ENCODE measurements at places on chromosomes 2 and 18.

DNA sequence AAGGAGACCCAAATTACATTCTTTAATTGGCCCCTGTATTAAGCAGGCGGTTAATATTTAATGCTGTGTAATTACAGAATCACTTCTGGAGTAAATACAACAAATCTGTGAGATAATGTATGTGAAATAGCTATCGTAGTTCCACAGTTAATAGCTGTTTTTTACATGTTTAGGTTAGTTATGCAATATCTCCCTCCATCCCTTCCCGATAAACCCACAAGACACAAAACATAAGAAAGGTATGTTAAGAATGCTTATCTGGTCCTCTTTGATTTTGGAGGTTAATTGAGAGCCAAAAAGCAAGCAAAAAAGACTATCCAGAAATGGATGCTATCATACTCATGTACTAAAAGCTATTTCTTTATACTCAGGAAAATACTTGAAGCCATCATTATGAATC, 49.1 kb downstream of the ZNF638 start:
- no peak for DNase-seq

GRCh38 chr2:15867194-15868171, 72.9 kb upstream of the MYCN start:
- no peak for DNase-seq

DNA sequence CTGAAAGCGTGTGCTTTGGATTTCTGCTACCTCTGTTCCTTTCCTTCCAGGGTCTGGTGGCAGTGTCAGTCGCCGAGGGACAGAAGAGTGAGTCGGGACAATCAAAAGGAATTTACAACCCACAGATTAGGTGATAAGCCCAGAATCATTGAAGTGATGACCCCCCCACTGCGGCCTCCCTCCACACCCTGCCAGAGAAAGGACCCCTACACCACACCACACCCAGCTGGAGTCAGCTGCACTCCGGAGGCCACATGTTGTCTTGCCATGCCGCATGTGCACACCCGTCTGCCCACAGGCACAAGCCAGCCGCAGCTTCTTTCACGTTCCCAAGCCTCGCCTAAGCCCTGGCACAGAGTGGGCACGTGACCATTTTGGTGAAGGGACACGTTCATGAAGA, 366.8 kb upstream of the SALL3 start:
- DNase-seq = no peak

DNA sequence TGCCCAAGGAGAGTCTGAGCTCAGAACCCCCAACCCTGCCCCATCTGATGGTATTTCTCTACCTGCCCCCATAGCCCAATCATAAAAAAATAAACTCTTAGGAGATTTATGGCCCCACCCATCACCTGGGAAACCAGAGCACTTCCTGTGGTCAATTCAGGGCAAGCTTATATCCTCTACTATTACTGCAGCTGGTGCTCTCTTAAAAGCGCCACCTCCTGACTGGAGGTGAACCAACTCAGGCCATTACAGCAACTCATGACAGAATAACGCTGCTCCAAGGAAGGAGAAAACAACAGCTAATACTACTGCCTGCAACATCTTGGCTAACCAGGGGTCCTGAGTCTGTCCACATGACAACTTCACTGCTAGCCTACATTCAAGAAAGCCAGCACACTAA, 195.7 kb downstream of the MTCL1 start:
- no peak for DNase-seq

GRCh38 chr18:24831081-24831480, 370.6 kb downstream of the HRH4 start:
- no peak for DNase-seq

- no peak for DNase-seq
These were observed 5.9 kb upstream of the SFXN5 start for GRCh38 chr2:73077424-73077795.

DNA sequence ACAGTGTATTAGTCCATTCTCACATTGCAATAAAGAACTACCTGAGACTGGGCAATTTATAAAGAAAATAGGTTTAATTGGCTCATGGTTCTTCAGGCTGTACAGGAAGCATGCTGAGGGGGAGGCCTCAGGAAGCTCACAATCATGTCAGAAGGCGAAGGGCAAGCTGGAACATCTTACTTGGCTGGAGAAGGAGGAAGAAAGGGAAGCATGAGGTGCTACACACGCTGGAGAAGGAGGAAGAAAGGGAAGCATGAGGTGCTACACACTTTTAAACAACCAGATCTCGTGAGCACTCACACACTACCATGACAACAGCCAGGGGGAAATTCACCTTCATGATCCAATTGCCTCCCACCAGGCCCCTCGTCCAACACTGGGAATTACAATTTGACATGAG, 95.3 kb upstream of the FAM110C start:
- DNase-seq = no peak

GRCh38 chr2:524442-524841, 152.8 kb downstream of the TMEM18 start:
- no peak for DNase-seq

GRCh38 chr2:98483257-98483861, 38.7 kb downstream of the INPP4A start:
- no peak for DNase-seq

GRCh38 chr18:25998461-25998860, 92.0 kb downstream of the SS18 start:
- DNase-seq = no peak
